Smooth muscle cell of the umbilical artery (primary cell): ENCODE measurements at places on chromosomes 6 and 20. TPM values are rescaled to one million over a fixed set of nuclear protein-coding genes. Genes with fewer than 3 reads are reported as not detected.

Gene SEL1L2
- 0.89 TPM in 1 of 2 replicates, not detected in the other for total RNA-seq

Gene ISM1
- total RNA-seq, result 0.05 TPM in 1 of 2 replicates, not detected in the other

Gene BMP6
- 2.1 and 69.2 TPM in 2 replicates for total RNA-seq

Gene COL10A1
- 0.05 and 0.30 TPM in 2 replicates for total RNA-seq

Gene SH3BGRL2
- 4.2 and 7.2 TPM in 2 replicates for total RNA-seq

Gene SMPDL3A
- total RNA-seq, result 5.1 and 24.1 TPM in 2 replicates

Gene BIRC7
- 0.30 TPM in 1 of 2 replicates, not detected in the other for total RNA-seq

Gene BTN1A1
- not detected in 2 replicates for total RNA-seq

Gene NRSN2
- total RNA-seq, result 24.9 and 40.3 TPM in 2 replicates

Gene FHL5
- total RNA-seq, result not detected in 2 replicates

Gene GPLD1
- under 0.01 and 0.32 TPM in 2 replicates for total RNA-seq

Gene CAPN11
- total RNA-seq, result not detected in 2 replicates

Gene CD40
- 2.0 and 3.9 TPM in 2 replicates for total RNA-seq

Gene GNAS
- total RNA-seq, result 426 and 713 TPM in 2 replicates

Gene MTG2
- total RNA-seq, result 15.7 and 18.2 TPM in 2 replicates

Gene OR2J3
- not detected in 2 replicates for total RNA-seq

Gene MAP3K7
- total RNA-seq, result 40.7 and 50.4 TPM in 2 replicates
